NCI-H2107 (cell line): ENCODE measurements at places on chromosomes 4 and X.

DNA sequence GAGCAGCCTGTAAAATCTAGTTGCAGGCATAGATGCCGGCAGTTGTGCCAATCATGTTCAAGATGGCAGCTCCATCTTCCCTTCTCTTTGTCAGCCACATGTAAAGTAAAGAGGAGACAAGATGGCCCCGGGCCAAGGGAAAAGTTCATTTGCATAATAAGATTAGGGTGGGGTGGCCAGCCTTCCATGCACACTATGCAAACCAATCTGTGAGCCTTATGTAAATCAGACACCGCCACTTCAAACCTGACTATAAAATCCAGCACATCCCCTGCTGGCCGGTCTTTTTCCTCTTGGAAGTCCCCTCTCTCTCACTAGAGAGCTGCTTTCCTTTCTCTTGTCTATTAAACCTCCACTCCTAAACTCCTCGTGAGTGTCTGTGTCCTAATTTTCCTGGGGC, 78.9 kb upstream of the CBR4 start:
- no peak for DNase-seq

DNA sequence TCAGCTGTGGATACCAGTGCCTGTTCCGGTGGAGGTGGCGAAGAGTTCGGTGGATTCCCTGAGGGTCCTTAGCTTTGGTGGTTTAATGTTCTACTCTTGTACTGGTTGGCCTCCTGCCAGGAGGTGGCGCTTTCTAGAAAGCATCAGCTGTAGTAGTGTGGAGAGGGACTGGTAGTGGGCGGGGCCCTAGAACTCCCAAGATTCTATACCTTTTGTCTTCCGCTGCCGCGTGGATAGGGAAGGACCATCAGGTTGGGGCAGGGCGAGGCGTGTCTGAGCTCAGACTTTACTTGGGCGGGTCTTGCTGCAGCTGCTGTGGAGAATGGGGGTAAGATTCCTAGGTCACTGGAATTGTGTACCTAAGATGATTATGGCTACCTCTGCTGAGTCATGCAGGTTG, 390.3 kb downstream of the FAM47A start:
- no peak for DNase-seq

DNA sequence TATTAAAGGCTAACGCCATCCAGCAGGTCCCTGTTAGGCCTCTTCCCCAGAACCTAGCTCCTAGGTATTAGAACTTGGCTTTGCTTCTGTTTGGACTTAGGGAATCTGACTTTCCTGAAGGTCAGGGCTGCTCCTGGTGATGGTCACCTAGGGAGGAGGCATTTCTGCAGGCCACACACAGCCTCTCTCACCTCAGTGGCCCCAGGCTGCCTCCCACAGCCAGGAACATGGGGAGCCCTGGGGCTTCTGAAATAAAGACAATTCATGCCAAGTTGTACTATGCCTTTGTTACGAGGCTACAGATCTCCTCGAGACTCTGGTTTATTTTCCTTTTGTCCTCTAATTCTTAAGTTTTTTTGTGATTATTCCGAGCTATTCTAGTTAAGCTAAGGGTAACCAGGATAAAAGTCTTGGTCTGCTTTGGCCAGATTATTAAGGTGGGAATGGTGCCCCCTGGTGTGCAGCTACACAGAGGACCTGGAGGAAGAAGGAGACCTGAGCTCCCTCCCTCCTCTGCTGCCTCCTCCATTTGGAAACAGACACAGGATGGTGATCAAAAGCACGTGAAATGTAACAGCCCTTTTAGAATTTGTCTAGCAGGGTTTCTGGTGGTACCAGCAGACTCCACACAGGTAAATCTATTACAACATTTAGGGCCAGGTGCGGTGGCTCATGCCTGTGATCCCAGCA, 131.0 kb downstream of the DCLK2 start:
- DNase-seq, result no peak

DNA sequence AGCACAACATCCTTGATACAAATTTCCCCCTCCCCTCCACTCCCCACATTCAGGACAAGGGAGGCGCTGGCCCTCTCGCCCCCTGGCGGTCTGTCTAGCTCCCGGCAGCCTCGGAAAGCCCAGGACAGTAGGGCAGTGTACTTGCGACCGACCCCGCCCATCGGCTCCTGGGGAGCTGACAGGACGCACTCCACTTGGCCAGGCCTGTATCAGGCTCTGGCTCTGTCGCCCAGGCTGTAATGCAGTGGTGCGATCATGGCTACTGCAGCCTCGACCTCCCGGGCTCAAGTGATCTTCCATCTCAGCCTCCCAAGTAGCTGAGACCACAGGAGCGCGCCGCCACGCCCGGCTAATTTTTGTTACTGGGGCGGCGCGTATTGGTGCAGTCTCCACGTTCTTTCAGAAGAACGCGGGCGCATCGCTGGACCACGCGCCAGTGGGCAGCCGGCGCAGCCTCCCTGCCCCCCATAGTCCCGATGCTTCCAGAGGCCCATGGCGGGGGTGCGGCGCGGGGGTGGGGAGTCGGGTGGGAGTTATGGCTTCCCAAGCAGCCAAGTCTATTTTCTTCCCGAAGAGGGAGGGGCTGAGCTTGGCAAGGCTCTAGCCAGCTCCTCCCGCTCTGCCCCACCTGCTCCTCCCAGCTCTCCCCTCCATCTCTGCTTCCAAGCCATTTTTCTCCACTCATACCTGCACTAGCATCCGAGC, 7.8 kb upstream of the AKAP14 start:
- no peak for DNase-seq

- DNase-seq, result no peak
Observed at GRCh38 chr4:78734441-78735162, 41.5 kb upstream of the BMP2K start.

GRCh38 chr4:17033768-17034181, 135.3 kb upstream of the LDB2 start:
- no peak for DNase-seq

DNA sequence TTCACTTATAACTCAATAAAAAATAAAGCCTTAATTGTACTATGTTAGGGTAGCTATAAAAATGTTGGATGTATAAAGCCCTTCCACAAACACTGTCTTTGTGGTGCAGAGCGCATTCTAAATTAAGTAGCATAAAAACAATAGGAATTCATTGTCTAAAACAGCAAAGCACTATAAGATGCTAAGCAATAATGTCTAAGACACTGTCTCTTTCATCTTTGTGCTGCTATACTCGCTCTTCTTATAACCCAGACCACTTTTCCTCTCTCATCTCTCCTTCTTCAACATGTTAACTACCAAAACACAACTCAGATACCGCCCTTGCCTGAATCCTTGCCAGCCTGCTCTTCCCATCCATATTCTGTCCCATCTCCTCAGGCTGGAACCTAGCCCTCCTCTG, 170.0 kb downstream of the CENPC start:
- DNase-seq, result no peak

DNA sequence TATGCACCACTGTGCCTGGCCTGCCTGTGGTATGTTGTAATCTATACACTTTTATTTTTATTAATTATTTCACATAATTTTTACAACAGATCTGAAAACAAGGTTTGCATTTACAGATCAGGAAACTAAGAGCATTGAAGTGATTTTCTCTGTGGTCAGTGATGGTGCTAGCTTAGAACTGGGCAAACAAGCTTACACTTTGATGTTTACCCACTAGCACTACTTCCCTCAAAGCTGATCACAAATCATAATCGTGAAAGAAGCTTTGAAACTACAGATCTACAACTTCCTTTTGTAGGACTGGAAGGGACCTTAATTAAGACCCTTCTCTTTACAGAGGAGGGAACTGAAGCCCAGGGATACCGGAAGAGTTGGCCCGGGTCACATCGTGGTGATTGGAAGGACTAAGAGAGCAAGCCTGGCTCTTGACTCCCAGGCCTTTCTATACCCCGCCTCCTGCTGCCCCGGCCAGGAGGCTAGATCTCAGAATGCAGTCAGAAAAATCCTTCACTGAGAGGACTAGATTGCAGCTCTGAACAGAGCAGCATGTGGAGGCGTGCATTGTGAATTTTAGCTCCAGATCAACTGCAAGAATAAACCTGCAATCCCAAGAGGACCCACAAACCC, 93.7 kb upstream of the ZNF827 start:
- DNase-seq, result no peak

DNA sequence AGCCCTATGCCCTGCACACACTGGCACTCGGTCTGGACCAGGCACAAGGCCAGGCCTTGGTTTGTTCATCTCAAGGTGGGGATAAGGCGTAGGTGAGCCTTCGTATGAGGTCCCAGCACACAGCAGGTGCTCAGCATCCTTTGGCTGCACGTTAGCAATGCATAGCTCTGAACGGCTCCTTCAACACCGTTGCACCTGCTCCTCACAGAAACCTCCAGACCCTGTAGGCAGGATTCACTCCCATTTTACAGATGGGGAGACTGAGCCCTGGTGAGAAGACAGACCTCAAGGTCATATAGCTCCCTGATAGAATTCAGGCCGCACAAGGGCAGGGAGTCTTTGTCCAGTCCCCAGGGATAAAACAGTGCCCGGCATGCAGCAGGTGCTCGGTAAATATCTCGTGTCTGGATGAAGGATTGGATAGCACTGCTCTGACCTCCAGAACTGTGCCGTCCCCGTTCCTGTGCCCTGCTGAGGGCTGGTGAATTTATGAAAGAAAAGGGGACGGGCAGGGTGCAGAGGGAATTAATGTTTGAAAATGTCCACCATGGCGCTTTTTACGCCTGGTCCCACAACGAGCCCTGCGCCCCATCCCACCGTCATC, 2.4 kb downstream of the PPP2R2C start:
- DNase-seq, result no peak

GRCh38 chrX:130615941-130616340, 214.2 kb downstream of the RBMX2 start:
- no peak for DNase-seq

DNA sequence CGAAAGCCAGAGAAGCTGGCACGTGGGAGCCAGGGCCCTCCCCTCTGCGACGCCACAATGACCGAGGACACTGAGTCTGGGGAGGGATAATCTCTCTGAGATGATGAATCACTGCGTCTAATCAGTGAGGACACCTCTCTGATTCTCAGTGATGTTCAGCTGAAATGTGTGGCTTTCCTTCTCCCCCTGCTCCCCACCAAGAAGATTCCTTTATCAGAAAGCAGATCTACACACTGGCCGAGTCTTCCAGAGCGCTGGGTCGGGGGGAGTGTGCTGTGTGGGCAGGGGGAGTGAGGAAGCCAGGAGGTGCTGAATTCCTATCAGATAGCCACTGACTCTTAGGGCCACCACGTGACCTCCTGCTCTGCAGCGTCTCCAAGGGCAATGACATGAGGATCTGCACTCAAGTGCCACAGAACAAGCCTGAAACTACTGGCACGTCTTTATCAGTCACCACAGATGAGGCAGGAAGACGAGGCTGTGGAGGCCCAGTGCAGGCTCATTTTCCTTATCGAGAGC, 89.2 kb downstream of the GATB start:
- no peak for DNase-seq

DNA sequence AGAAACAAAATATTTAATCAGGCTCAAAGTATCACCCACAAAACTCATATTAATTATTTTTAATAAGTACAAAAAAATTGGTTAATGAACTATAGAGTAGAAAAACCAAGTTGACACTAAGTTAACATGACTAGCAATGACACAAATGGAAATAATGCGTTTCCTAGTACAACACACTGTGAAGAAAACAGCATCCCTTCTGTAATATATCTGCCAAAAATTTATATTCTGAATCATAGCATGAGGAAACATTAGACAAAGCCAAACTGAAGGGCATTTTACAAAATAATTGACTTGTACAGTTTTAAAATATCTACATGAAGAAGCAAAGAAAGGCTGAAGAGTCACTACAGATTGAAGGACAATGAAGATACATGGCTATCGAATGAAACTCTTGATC, 477.6 kb upstream of the INTU start:
- DNase-seq, result no peak

DNA sequence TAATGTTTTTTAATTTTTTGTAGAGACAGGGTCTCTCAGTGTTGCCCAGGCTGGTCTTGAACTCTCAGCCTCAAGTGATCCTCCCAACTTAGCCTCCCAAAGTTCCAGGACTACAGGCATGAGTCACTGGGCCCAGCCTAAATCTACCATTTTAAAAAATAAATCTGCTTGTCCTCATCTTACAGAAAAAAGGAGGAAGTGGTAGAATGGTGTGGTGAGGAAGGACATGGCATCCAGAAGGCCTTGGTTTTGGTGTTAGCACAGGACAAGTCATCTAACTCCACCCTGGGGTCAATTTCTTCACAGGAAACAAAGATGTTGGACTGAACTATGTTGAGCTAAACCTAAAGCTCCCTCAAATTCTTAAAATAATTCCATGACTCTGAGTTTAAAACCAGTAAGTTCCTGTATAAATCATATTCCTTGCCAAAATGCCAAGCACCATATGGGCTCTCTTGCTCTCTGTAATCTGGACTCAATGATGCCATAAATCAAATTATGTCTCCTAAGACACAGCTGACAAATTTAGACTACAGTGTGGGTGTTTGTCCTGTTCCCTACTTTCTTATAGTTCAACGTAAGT, 253.9 kb upstream of the NOCT start:
- no peak for DNase-seq

- DNase-seq, result no peak
Observed at GRCh38 chr4:19961091-19961490, 290.6 kb upstream of the SLIT2 start.

DNA sequence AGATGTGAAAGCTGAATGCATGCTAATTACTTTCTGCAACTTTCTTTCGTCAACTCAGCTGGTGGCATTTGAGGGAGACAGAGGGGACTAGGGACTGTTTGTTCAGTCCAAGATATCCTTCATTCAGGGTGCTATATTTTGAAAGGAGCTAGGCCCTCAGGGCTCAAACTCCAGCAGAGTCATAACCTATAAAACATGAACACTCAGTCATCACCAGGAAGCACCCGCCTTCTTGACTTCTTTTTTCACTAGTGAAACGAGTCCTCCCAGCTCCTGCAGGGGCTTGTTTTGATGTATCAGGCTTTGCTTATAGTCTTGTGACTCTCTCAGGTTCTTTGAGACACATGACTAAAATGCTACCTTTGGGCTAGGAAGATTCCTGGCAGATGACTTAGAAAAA, 230.6 kb downstream of the PCDH7 start:
- DNase-seq, result no peak

DNA sequence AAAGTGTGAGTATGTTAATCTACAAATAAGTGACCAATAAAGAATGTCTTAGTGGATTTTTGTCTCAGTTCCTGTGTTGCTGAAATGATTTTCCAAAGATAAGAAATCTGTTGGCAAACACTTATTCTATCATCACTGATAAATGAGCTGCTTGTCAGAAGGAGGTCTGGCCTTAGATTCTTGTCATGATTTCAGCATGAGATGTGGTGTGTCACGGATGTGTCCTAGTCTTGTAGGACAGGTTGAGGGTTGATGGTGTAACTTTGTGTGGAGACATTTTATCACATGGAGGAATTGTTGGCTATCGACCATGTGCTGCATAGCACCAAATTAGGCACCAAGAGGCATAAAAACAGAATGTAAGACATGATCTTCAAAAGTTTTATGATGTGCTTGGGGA, 31.8 kb upstream of the LIMCH1 start:
- no peak for DNase-seq

DNA sequence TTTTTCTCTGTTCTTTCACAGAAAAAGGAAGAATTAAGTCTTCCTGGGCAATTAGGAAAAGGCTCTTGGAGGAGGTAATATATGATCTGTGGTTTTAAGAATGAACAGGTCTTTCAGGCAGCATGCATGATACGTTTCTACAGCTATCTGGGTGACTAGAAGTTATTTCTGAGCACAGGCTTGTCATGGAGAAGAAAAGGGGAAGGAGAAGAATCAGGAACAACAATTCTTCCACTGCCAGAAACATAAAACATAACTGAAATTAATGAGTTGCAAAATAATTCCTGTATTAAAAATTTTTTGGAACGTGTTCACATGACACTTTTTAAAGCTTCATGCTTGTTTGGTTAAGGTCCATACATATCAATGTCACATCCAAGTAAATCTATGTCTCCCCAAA, 17.7 kb upstream of the STIM2 start:
- DNase-seq, result no peak

- no peak for DNase-seq
Observed at GRCh38 chr4:186698028-186698427, 25.6 kb downstream of the FAT1 start.
